ENCODE measurements at places on chromosomes 13 and 19. TPM values are rescaled to one million over a fixed set of nuclear protein-coding genes. Genes with fewer than 3 reads are reported as not detected.

TRPC4 gene
- not detected for total RNA-seq

ZNF540 gene
- total RNA-seq, result 0.21 TPM

KLHL26 gene
- 14.6 TPM for total RNA-seq

IGFL3 gene
- total RNA-seq, result not detected

All from GM12878 (cell line).